ENCODE measurements at places on chromosomes 3 and 15.

DNA sequence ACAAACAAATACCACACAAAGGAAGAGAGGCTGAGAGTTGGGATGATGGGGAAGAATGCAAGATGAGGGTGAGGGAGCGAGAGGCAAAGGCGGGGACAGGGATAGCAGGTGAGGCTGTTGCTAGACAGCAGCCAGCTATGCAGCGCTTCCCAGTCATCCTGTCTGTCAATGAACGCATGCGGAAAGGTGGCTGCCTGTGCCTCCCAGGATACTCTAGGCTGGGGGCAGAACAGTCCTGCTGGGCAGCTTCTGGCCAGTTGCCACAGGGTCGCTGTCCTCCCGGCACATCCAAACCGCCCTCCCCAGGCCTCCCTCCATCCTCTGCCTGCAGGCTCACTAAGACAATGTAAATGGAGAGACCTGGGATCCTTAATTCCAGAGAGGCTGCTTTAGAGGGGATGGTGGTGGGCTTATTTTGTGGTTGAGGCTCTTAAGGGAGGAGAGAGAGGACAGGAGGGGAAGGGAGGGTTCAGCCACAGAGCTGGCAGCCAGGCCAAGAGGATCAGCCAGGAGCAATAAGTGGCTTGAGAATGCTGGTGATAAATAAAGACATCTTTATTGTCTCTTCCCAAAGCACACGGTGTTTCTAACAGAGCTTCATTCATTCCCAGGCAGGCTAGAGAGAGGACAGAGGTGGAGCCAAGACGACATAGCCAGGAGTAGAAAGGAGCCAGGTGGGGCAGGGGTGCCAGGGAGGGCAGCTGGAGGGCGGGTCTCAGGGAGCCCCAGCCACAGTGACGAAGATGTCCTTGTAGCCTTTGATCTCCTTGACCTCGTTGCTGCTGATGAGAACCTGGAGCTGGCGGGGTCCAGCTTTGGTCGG is 9.2 kb upstream of the TGM5 start:
- DNase-seq: no peak

DNA sequence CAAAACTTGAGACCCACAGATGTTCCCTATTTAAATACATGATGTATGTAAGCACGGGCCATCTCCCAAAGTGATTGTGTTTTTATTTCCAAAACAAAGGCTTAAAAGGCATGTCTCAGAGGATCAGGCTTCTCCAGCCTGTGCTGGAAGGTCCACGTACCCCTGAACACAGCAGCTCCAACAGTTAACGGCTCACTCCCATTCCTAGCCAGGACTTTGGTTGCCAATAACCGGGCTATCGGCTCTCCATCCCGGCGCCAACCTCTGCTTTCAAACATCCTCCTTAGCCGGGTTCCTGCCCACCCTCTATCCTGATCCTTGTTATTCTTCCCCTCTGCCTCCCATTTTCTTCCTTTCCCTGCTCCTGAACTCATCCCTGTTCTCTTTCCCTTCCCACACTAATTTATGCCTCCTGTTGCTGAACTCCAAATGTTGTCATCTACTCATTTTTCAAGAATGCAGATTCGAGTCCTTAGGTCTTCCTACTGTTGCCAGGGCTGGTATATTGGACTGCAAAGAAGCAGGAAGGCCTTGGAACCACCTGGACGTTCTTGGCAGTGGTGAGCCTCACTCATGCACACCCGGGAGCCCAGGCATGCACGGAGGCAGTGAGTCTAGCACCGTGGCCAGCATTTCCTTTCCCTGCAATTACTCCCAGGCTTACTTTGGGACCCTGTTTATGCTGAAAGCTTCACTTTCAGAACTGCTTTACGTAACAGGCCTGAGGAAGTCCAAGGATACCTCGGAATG is 128.4 kb upstream of the RAD18 start:
- no peak for DNase-seq

DNA sequence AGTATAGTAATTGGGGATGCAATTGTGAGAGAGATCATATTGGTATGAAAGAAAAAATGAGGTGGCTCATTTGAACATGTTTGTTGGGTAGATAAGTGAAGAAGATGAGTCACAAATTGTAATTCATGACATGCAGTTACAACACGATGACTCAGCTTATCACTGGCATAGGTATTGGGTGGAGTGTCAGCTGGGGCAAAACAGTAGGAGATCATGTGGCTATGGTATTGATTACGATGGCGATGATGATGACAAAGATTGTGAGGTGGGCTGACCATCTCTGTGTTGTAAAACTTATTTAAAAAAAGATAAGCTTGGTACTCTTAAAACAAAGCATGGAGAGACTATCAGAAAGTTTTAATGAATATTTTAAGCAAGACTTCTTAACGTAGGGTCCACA is 11.6 kb upstream of the DPH6 start:
- DNase-seq: no peak

GRCh38 chr15:43274136-43274535 is 7.4 kb upstream of the TGM5 start:
- DNase-seq: no peak

DNA sequence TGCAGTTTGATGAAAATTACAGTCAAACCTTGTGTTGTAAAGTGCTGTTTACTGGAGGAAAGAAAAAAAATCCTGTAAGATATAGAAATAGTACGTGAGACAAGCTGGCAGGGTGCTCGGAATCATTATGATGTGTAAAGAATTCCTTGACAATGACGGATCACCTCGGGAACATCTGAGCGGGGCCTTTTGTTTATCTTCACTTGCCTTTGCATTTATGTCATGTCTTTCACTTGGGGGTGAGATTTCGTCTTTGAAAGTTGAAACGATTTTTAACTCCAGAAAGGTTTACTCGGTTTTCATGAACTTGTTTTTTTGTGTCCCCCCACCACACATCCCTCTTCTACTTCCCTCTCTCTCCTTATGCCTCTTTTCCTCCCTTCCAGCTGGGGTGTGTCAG is 128.3 kb upstream of the VEPH1 start:
- DNase-seq: no peak

DNA sequence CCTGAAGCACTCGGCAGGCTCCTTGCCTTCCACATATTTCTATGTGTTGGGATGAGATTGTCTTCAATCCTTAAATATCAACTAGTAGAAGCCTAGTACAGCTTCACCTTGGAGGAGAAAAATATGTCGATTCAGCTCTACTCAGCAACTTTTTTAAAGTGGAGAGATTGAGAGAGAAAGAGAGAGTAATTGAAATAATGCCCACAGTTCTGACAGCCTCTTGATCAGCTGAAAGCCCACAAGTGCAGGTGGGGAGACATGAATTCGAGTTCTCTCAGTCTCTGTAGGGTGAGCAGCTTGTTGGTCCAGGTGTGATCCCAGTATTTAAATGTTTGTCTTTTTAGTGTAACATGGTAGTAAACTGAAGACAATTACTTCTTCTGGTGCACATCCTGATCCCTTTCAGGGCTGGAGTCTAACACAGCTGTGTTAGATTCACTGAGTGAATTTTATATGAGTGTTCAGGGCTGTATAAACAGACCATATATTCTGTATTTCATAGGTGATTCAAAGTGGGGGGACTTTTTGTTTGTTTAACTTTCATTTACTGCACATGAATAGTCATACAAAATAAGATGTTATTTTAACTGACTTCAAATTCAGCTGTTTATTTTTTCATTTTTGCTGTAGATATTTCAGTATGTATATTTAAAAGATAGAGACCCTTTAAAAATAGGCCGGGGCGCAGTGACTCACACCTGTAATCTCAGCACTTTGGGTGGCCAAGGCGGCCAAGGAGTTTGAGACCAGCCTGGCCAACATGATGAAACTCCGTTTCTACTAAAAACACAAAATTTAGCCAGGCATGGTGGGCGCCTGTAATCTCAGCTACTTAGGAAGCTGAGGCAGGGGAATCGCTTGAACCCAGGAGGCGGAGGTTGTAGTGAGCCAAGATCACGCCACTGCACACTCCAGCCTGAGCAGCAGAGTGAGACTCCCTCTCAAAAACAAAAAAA is 64.0 kb downstream of the ST6GAL1 start:
- DNase-seq: no peak

DNA sequence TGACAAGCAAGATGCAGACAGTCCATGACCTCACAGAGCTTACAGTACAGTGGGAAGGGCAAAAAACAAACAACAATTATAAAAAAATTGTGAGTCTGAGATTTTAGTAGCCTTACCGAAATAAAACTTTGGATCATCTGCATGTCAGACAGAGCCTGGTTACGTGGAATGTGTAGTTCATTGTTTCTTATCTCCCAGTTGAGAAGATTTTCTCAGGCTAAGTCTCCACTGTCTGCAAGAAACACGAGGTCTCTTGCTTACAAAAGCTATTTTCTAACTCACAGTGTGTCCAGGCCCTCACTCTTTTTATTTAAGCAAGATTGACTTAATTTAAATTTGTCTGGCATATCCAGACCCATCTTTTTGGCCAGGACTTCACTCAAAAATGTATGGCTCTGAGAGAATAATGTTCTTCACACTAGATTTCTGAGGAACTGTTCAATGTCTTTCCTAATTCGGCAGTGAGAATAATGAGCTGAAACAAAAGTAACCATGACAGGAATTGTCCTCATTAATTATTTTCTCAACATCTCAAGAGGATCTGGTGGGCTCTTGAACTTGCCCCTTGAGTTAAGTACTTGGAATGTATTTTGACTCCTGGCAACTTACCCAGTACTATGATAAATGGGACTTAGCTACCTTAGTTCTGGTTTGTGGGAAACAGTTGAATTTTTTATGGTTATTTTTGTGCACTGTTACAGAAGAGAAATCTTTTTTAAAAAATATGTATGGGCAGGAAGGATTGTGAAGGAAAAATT is 265.1 kb upstream of the COL8A1 start:
- DNase-seq: no peak

DNA sequence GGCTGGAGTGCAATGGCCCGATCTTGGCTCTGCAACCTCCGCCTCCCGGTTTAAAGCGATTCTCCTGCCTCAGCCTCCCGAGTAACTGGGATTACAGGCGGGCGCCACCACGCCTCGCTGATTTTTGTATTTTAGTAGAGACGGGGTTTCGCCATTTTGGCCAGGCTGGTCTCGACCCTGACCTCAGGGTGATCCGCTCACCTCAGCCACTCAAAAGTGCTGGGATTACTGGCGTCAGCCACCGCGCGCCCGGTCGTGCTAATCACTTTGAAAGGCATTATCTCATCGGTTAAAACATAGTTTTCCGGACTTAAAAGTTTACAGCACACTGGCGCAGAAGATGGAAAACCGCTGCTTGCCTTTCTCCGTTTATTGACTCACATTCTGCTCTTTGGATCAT is 27.6 kb upstream of the MTHFS start:
- no peak for DNase-seq
